ENCODE measurements at places on chromosomes 13 and 19.

- DNase-seq, result no peak
Observed at GRCh38 chr13:43246382-43246781, 223.0 kb downstream of the DNAJC15 start.

GRCh38 chr13:78786459-78786858, 127.5 kb upstream of the OBI1 start:
- no peak for DNase-seq

DNA sequence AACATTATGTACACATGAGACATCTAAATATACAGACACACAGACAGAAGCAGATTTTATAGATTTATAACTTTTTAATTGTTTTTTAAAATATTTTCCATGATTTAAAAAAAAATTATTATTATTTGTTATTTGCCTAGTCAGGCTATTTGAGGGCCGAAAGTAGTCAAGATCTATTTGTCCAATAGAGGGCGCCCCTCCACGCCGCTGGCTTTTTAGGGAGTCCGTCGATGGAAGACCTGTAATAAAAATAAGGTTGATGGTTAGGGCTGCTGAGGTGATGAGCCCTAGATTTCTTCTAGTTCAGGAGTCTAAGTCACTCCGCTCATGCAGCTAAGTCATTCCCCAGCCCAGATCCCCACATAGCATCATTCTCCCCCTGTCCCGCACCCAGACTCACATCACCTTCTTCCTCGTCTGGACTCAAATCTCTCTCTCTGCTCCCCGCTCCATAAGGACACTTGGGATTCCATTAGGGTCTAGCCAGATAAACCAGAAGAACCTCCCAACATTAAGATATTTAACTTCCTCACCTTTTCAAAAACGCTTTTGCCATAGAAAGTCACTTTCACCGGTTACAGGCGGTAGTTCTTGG, 33.9 kb upstream of the CEACAM21 start:
- peak; percentile 23 for DNase-seq

DNA sequence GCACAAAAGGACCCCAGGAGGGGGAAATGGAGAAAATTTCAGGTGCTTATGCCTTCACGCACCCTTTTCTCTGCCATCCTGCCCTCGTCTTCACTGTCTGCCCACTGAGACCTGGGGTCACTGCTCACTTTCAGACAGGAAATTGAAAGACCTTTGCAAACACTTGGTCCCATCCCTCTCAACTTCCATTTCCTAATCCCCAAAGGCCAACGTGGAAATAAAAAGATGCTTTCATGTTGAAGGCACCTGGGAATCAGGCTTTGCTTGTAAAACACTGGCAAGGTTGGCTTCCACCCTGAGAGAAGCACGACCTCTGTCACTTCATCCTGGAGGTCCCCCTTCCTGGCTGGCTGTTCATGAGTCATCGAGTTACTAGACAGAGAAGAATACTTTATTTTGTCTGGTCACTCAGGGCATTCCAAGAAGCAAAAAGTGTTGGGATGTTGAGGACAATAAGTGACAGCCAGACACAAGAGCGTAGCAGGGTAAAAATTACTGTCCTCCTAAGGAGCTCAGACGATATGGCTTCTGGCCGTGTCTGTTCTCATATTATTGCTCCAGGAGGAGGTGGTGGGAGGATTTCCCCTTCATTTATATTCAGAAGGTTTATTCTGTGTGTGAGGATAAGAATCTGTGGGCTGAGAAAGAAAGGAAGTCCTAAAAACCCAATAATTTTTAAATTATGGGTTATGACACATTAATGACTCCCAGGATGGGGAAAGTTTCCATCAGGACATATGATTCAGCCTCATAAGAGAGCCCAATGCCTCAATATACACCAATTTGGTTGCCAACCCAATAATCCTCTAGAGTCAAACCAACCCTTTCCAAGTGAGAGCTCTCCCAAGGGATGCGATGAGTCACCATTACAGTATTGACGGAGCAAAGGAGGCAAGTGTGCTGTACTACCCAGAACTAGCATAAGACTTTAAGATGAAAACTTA, 409.0 kb downstream of the COG6 start:
- DNase-seq, result no peak

DNA sequence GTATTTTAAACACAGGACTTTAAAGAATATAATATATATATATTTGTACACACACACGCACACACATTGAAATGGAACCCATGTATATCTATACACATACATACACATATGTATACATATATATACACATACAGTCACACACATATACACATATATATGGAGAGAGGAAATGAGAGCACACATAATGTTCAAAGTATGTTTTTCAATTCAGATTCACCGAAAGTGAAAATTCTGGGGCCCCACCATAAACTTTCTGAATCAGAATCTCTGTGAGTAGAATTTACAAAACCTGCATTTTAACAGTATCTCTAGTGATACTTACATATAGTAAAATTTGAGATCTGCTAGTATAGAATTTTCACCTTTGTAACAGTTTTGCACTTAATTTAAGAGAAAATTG, 60.4 kb upstream of the OBI1 start:
- DNase-seq, result no peak

DNA sequence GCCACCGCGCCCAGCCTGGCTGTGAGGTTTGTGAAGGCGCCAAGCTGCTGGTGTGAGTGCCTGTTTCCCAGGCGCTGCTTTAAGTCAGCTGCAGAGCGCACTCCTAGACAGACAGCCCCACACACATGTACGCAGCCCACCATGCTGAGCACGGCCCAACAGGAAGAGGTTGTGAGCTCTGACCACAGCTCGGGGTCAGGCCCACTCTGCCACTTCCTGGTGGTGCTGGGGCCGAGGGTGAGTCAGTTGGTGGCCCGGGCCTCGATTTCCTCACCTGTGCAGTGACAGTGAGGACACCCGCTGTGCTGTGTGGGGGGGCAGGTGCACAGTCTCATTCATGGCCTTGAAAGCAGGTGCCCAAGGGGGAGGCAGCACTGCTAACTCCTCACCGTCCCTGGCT, 106.7 kb downstream of the KDM4B start:
- DNase-seq, result no peak

DNA sequence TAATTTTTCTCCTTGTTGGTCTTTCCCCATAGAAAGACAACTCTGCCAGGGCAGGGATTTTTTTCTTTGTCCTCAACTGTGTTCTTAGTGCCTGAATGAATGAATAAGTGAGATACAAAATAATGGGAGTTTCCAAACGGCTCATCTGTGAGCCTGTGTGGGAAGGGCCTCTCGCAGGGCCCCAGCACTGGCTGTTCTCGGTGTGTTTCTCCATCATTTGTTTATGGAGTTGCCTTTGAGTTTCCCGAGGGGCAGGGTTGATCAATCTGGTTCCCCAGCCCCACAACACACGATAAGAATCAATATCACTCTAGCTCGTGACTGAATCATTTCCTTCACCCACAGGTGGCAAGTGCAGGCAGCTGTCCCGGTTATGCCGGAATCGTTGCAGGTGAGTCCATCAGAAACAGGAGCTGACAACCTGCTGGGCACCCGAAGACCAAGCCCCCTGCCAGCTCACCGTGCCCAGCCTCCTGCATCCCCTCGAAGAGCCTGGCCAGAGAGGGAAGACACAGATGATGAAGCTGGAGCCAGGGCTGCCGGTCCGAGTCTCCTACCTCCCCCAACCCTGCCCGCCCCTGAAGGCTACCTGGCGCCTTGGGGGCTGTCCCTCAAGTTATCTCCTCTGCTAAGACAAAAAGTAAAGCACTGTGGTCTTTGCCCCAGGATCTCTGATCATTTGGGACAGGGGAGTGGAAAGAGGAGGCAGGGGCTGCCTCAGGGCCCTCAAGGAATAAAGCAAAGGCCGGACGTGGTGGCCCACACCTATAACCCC, 14.9 kb downstream of the FXYD5 start:
- no peak for DNase-seq

GRCh38 chr19:15444505-15445226, 5.1 kb downstream of the WIZ start:
- DNase-seq, result no peak
